CD8-positive, alpha-beta memory T cell (primary cell): ENCODE measurements at places on chromosomes 5 and 9.

- DNase-seq = no peak
These were observed 528.8 kb upstream of the GRAMD2B start for GRCh38 chr5:125894383-125894782.

DNA sequence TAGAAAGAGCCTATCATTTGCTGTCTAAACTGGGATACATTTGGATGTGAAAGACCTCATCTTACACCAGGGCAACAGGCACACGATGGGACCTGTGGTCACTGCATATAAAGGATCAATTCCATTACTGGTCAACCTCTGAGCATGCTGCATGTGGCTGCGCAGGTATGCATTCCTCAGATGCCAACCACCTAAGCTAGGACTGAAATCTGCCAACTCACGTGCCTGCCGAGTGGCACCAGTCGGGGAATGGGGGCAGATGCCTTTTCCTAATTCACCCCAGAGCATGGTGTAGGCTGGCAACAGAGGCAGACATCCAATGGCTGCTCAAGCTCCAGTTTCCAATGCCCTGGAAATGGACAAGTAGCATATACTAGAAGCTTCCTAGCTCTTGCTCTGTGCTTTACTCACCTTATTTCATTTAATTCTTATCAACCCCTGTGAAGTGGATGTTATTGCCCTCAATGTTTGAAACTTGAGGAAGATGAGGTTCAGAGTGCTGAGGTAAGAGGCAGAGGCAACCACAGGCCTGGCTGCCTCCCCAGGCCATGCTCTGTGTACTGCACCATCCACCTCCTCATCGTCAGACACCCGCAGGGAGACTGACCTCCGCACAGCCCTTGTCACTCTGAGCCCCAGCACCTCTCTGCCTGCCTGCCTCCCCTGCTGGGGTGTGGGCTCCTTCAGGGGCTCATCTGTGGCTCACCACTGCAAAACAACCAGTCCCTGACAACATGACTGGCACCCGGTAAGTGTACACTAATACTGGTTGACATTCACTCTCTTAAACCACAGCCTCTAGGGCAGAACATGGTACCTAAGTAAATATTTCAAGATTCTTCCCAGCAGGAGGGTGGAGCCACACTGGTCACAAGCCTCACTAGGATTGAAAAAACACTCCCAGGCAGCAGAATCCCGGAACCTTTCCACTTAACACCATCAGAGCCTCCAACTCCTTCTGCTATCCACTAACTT lies 228.5 kb downstream of the CRB2 start:
- DNase-seq = no peak

GRCh38 chr5:10562201-10563109 lies 1.4 kb upstream of the ANKRD33B start:
- DNase-seq = no peak

- DNase-seq = no peak
These were observed 30.8 kb downstream of the MTAP start for GRCh38 chr9:21833090-21833801.

DNA sequence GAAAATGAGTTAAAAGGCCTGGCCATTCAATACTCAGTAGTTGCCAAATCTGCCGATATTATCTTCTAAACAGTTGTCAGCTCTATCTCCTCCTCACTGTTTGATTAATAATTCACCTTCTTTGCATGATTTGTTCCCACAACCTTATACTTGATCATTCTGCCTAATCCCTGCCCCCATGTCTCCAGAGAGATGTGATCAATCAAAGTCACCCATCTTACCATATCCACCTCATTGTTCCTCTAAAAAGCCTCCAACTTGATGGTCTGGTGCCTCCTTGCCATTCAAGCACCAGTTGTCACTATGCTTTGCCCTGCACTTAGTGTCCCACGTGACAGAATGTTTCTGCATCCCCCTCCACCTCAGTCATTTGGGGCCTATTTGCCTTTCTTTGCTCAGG lies 41.3 kb downstream of the KIAA1958 start:
- no peak for DNase-seq

DNA sequence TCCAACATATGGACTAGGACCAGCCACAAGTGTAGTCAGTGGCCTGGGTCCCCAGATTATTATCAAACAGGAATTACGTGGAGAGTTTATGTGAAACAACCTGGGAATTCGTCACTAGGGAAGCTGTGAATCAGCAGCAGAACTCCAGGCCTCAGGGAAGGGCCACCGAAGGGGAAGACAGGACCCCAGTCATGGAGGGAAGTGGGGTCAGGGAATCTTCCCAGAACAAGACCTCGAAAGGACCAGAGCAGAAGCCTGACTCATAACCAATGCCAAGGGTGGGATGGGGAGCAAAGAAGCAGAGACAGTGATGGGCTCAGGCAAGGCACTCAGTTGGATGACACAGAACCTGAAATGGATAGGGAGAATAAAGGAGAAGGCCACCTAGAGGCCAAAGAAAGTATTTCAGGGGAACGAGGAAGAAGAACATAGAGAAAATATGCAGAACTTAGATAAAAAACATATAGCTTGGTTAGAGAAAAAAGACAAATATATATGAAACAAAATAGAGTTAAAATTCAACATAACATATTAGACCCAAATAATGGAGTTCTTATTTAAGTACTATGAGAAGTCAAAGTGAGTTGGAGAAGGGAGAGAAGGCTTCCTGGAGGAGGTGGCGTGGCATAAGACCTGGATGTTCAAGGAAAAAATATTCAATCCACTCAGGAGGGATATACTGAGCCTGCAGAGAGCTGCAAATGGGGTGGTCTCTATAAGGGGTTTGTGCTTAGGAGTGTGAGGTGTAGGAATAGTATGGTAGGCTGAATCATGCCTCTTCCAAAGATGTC lies 66.7 kb upstream of the CAST start:
- DNase-seq = peak; percentile 4

GRCh38 chr5:88746438-88746882 lies 136.5 kb downstream of the MEF2C start:
- DNase-seq = no peak

- no peak for DNase-seq
These were observed 220.0 kb upstream of the NR4A3 start for GRCh38 chr9:99601571-99602111.

- DNase-seq = no peak
These were observed 382.6 kb downstream of the RASEF start for GRCh38 chr9:82680179-82680935.

- DNase-seq = no peak
These were observed 28.8 kb upstream of the TLE4 start for GRCh38 chr9:79542735-79543620.

DNA sequence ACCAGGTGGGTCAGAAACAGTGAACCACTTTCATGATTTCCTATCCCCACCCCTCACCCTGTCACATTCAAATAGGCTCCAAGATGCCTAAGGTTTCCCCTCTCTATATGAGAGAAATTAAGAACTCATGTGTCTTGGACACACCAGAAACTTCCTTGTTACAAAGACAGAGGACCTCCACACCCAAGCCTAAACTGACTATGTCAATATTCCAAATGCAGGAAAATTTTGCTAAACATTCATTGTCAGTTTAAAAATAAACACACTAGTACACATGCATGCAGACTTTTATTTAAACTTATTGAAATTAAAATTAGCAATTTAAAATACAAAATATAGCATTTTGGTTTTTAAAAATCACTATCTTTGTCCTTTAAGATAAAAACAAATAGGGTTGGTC lies 26.2 kb downstream of the SKIC3 start:
- no peak for DNase-seq

DNA sequence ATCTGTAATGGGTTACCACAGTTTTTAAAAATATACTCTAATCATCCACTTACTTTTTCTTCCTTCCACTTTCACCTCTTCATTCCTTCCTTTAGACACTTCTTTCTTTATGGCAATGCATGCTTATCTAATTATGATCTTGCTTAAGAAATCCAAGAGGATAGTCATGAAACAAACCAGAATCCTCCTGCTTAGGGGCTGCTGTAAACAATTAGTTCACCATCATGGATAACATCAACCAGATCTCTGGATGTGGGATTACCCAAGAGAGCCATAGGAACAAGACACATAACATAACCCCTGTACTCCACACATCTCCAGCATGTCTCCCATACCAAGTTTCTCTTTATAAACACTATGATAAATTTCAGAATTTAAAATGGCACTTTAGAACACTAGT lies 713.4 kb upstream of the PTPRD start:
- no peak for DNase-seq

GRCh38 chr5:73623901-73624404 lies 2.0 kb upstream of the ARHGEF28 start:
- DNase-seq = no peak

- DNase-seq = no peak
These were observed 96.8 kb upstream of the MAP1B start for GRCh38 chr5:72010430-72010829.

GRCh38 chr5:150179019-150179620 lies 10.7 kb upstream of the SLC6A7 start:
- no peak for DNase-seq

DNA sequence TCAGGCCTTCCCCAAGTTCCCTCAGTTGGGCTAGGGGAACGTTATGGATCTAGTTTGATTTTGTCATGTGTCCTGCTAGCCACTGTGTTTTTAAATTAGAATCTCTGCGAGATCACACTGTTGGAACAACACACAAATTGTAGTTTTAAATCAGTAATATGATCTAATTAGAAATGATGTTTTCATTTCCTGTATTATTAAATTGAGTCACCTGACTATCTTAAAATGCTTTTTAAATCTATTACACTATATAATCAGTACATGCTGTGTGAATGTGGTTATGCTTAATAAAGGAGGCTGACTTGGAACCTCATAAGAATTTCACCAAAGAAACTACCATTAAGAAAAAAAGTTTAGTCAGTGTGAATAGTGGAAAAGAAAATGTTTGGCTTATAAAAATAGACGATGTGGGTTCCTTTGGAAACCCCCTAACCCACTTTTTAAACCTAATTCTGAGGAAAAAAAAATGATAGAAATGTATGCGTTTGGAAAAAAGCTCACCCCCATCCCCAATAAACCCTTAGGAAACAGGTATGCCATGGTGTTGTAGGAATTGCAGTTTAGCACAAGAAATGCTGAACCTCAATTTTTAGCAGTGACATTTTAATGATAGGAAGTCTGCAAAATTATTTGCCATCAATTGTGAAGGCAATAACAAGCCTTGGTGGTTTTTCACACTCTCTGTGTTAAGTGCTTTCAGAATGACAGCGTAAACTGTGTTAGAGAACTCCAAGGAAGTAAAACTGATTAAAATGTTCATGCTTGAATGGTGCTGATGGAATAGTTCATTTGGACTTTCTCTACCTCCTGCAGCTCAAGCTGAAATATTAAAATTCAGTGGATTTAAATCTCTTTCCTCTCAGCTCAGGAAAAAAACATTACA lies 59.0 kb downstream of the TLE4 start:
- DNase-seq = no peak

DNA sequence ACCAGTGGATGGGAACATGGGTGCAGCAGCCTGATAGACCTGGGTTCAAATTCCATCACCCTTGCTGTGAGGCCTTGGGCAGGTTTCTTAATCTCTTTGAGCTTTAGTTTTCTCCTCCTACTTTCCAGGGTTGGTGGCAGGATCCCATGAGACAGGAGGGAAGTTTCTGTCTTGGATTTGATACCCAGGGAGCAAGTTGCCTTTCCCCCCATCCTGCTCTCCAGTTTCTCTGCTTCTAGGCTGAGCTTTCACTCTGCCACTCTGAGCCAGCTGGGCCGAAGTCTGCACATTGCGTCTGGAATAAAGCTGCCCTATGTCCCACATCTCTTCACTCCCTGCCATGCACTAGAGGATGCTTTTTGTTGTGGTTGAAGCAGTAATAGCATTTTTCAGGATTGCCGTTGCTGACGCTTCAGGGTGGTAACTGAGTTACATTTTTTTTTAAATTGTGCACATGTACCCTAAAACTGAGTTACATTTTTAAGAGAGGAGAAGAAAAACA lies 40.5 kb upstream of the ANGPTL2 start:
- DNase-seq = no peak

DNA sequence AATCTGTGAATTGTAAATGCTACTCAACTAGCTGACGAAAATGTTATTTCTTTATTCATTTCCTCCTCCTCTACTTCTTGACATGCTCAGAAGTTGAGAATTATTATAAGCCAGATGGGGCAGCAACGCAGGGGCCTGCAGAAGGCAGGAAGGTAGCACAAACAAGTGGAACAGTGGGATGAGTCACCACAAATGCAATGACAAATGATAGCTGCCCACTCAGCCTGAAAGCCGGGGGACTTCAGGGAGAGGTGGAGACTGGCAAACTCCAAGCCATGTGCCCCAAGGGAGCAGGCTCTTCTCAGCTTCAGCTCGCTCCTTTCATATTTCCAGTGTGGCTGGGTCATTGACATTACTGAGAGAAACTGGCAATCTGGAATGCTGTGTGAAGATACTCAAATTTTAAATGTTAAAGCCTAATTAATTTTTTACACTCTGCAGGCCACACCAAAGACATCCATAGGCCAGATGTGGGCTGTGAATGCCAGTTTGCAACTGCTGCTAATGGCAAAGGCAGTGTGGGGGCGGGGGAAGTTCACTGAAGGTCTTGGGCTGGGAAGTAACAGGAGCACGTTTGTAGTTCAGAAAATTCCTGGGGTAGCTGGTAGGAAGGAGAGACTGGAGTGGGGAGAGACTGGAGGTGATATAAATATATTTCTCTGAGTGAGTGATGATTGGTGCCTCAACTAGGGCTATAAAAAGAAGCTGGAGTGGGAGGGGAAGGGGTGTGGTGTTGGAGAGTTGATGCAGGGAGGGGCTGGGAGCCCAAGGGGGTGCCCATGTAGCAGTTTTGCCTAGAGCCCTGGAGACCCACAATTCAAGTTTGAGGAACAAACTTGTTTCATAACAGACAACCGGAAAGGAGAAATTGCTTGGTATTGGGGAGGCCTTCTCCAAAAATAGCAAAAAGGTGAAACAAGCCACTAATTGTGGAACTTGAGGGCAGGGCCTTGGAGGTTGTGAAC lies 20.8 kb upstream of the ADRB2 start:
- no peak for DNase-seq

- no peak for DNase-seq
These were observed 5.6 kb upstream of the IARS1 start for GRCh38 chr9:92299116-92299515.

DNA sequence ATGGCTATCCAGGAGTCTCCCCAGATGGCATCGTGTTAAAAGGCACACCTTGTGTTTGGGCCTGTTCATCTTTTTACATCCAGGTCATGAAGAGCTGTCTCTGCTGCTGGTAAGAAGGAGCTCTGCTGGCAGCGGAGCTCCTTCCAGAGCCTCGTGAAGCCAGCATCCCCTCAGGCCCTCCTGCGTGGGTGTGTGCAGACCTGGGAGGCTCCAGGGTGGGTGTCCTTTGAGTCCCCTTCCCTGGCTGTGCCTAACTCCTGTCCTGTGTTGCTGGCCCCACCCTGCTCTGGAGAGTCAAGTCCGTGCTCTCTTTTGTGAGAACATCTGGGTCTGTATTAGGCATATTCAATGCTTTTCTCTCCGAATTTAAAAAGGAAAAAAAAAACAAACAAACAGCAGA lies 149.6 kb upstream of the IRX2 start:
- DNase-seq = no peak

- DNase-seq = no peak
These were observed 54.0 kb upstream of the GRIN3A start for GRCh38 chr9:101792475-101792874.

DNA sequence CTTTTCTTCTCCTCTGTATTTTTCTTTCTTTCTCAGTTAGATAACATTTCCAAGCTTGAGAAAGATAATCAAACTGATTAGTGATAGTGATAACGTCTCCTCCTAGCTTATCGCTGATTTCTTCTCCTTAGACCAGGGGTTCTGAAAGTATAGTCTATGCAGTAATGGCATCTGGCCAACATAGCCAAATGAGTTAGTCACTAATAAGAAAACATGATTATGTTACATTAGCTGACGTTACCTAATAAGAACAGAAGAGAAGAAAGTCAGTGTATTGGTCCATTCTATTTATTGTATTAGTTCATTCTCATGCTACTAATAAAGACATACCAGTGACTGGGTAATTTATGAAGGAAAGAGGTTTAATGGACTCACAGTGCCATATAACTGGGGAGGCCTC lies 111.2 kb downstream of the STRBP start:
- no peak for DNase-seq
